ENCODE measurements at places on chromosomes 5 and 9.

- no peak for DNase-seq
Observed at GRCh38 chr9:91423785-91424402, at the start of gene NFIL3. TSS of gene NFIL3 (minus strand) at chr9:91423832. CDS start at chr9:91410734, 13,098 bp downstream.

DNA sequence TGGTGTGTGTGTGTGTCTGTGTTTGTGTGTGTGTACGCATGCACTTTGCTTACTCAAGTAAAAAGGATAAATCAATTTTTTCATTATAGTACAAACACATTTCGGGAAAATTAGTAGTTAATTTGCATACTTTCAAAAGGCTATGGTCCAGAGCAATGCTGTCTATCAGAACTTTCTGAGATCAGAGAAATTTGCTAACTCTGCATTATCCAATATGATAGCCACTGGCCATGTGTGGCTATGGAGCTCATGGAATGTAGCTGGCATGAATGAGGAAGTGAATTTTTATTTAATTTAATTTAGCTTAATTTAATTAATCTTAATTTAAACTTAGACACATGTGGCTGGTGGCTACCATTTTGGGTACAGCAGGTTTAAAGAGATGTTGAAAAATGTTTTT lies 289.6 kb downstream of the MAT2B start:
- no peak for DNase-seq

GRCh38 chr5:88145611-88146467 lies 122.8 kb downstream of the TMEM161B start:
- no peak for DNase-seq

DNA sequence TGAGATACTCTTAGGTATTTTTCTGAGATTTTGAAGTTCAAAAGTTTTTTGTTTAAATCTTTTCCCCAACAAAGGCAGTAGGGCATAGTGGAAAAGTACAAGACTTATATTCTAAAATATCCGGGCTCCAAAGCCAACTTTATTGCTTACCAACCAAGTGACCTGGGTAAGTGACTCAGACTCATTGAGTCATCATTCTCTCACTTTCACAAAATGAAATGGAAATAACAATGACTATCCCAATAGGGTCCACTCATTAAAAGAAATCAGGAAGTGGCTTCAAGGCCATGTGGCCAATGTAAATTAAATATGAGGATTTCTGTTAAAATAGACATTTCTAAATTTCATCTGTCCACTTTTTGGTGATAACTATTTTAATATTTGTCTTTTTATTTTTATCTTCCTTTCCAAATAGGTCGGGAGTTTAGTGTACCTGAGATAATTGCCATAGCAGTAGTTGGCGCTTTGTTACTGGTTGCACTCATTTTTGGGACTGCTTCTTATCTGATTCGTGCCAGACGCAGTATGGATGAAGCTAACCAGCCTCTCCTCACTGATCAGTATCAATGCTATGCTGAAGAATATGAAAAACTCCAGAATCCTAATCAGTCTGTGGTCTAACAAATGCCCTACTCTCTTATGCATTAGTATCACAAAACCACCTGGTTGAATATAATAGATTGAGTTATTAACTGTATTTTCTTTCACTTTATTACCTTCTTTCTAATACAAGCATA lies 15.5 kb downstream of the TYRP1 start:
- DNase-seq = no peak

GRCh38 chr9:117188394-117188793 lies 226.5 kb downstream of the ASTN2 start:
- no peak for DNase-seq

- no peak for DNase-seq
Observed at GRCh38 chr5:119220576-119221197, 135.1 kb upstream of the TNFAIP8 start.

DNA sequence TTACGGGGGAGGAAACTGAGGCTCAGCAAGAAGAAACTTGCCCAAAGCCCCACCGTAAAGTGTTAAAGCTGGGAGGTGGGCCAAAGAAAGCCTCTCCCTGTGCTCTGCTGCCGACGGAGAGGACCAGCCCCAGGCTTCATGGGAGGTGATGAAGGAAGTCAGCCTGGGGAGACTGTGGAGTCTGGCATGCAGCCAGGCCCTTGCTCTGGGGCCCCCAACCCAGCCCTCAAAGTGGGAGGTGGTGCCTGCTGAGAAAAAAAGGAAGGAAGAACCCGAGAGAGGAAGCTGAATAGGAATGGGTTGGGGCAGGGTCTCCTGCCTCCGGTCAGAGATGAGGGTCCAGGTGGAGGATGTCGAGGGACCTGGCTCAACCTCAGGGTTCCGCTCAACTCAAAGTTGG lies 3.8 kb downstream of the RNF44 start:
- DNase-seq = no peak

DNA sequence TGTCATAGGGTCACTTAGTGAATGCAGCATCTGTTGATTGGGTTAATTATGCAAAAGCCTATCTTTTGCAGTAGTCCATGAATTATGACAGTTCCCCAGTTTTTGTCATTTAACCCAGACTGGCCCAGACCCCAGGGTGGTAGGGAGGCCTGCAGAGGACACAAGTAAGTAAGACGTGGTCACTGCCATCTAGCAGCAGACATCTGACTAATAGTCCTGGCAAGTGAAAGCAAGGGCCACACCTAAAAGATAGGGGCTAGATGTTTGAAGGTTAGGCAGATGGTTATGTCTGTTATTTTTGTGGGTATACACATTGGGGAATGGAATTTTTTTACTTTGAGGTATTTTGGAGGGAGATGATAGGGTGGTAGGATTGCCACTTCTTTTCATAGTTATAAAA lies 48.0 kb downstream of the RAB14 start:
- DNase-seq = no peak
